ENCODE measurements at places on chromosomes 3 and 15.
A peak's percentile ranks its signal among the peaks of the same experiment; 100 is the strongest.

- no peaks in the 10 kb centered on the region for H3K36me3 ChIP-seq
- no peak for DNase-seq
- H3K27ac ChIP-seq = no peak overlapping the region
- no peaks in the 10 kb centered on the region for H3K4me1 ChIP-seq
Measured at GRCh38 chr3:193879099-193879863, 256.7 kb upstream of the HES1 start.

DNA sequence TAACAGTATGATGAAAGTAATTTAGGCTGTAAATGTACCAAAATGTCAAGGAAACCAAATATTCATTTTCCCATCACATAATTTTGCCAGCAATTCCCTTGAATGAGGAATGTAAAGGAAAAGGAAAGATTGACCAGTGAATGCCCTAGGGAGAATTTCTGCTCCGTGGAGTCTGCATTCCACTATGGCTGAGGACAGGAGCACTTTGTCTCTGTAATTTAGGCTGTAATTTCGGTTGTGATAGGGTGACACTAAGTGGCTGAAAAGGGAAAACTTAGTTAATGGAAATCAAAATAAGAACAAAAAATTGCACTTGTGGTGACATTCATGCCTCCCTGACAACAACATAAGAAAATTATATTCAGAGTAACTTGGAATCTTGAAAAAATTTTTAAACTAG is 8.3 kb upstream of the TMEM207 start:
- H3K27me3 ChIP-seq = peaks cover 2% of the 10 kb centered on the region
- H3K36me3 ChIP-seq = no peaks in the 10 kb centered on the region
- no peak overlapping the region for H3K27ac ChIP-seq
- H3K4me1 ChIP-seq = no peaks in the 10 kb centered on the region
- H3K4me3 ChIP-seq = no peak overlapping the region

DNA sequence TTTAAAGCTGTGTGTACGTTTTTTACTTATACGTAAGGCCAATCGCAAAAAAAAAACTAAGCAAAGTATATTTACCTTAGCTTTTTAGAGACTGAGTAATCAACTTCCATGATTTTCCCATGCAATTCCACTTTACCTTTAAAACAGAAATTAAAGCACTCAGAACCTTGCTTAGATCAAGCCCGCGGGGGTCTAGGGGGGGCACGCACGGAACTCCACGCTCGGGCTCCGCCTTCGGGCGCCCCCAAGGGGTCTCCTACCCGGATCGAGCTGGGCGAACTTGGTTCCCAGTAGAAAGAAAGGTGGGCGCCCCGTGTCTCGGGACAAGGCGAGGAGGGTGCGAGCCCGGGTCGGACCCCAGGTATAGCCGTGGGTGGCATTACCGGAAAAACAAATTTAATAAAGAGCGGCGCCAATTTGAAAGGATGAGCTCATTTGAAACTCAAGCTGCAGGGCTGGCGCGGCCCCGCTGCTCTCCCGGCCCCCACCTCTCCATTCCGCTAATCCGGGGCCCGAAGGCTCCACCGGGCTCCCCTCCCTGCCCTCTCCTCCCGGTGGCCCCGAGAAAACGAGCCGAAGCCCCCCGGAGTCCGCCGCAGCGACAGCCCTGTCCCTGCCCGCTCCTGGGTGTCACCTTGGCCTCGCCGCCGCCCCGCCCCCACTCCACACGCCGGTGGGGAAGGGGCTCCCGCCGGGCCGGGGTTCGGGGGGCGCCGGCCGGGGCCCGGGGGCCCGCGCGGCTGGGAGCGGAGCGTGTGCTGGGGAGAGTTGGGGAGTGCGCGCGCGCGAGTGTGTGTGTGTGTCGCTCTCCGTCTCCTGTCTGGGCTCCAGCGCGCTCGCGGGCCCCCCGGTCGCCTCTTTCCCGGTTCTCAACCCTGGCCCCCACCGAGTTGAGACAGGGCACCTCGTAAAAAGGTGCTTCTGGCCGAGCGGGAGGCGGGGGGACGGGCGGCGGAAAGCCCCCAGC is 1.5 kb downstream of the IGF2BP2 start:
- peak overlapping the region; percentile 95 for H3K4me3 ChIP-seq
- peaks cover 55% of the 10 kb centered on the region for H3K4me1 ChIP-seq
- peak overlapping the region; percentile 96 for H3K27ac ChIP-seq

DNA sequence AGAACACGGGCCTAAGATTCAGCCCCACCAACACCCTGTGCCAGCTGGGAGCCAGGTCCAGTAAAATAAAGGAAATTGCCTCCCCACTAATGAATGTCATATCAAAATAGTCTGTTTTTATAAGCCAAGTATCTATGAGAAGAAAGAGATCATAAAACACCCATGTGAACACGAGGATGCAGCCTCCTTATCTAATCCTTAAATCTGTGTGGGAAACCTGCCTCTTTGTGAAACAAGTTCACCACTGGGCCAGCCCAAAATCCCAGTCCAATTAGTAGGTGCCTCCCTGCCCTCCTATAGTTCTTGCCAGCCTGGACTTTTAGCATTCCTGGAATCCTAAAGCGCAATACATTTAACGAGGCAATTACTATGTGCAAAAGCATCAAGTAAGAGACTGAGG is 42.0 kb downstream of the SCAPER start:
- no peak overlapping the region for H3K4me3 ChIP-seq
- DNase-seq = no peak
- no peak overlapping the region for H3K27ac ChIP-seq
- peaks cover 11% of the 10 kb centered on the region for H3K4me1 ChIP-seq
